SJCRH30 (cell line): ENCODE measurements at places on chromosomes 5 and 9. TPM values are rescaled to one million over a fixed set of nuclear protein-coding genes. Genes with fewer than 3 reads are reported as not detected.
A peak's percentile ranks its signal among the peaks of the same experiment; 100 is the strongest.

Gene SHISAL2B
- total RNA-seq, result not detected in 2 replicates

- DNase-seq, result no peak
- H3K36me3 ChIP-seq, result peaks cover 1% of the 10 kb centered on the region
- no peak overlapping the region for H3K27ac ChIP-seq
Measured at GRCh38 chr9:100193078-100193477, 94.0 kb downstream of the INVS start.

- DNase-seq, result peak; percentile 94
- peaks cover 23% of the 10 kb centered on the region for H3K36me3 ChIP-seq
- peak within 1 kb of the TSS; percentile 97 for H3K4me3 ChIP-seq
- peak within 1 kb of the TSS; percentile 93 for H3K27ac ChIP-seq
Measured at GRCh38 chr5:32174011-32174870, at the start of gene GOLPH3. Gene GOLPH3 (minus strand): TSS chr5:32174319. CDS start chr5:32174034, 285 bp downstream.

DNA sequence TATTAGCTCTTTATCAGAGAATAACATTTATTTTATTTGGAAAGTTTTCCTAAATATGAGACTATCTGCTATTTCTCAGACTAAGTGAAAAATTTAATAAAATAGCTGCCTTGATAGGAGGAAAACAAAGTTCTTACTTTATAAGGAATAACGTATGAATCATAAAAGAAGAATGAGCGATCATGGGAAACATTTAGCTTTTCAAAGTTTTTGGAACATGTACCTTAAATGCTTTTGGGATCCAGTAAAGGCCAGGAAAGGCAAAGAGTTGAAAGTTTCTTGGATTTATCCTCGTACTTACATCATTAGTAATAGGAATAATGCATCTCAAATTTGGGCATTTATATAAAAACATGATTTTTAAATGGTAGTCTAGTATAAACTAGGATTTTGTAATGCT is 19.4 kb downstream of the OGN start:
- peaks cover 2% of the 10 kb centered on the region; the same call in 1 of the 2 replicates for H3K36me3 ChIP-seq
- no peak for DNase-seq
- no peak overlapping the region for H3K27ac ChIP-seq
- no peak overlapping the region for H3K4me3 ChIP-seq

DNA sequence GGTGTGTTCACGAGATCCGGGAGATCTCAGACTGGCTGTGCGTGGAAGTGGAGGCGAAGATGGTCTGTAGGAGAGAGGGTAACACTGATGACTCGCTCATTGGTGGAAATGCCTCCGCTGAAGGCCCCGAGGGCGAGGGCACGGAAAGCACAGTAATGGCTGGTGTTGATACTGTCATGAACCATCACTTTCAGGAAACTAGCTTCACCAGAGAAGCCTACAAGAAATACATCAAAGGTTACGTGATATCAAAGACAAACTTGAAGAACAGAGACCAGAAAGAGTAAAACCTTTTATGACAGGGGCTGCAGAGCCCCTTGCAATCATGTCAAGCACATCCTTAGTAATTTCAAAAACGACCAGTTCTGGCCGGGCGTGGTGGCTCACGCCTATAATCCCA is 265.7 kb downstream of the GOLPH3 start:
- no peaks in the 10 kb centered on the region for H3K4me1 ChIP-seq
- no peak for DNase-seq
- no peaks in the 10 kb centered on the region for H3K36me3 ChIP-seq
- no peak overlapping the region for H3K4me3 ChIP-seq
- no peak overlapping the region for H3K27ac ChIP-seq

- H3K4me1 ChIP-seq, result no peaks in the 10 kb centered on the region
- H3K36me3 ChIP-seq, result no peaks in the 10 kb centered on the region
- no peak for DNase-seq
Measured at GRCh38 chr9:119675951-119676350, 306.7 kb upstream of the BRINP1 start.
